ENCODE measurements at places on chromosomes 1 and 21.
A peak's percentile ranks its signal among the peaks of the same experiment; 100 is the strongest.

DNA sequence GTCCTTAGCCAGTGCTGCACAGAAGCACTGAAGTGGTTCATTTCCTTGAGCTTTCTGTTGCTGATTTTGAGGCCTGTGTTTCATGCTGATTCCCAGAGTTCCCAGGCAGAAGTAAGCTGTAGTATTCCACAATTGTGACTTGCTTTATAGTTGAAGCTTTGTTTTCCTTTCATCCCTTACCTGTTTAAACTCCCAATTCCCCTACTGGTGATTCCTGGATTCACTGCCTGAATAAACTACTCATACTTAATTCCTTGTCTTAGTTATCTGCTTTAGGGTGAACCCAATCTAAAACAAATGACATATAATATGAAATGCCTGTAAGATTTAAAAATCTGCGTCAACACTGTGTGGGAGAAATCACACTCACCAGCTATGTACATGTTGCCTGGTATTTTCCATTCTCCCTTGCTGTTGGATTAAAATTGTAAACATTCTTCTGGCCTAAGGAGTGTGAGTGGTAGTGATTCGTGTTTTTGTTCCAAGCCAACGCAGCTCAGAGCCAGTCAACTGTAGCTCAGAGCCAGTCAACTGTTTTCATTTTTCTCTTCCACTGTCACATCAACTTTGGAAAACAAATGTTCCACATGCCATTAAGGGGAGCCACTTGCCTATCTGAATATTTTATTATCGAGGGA is 879.4 kb downstream of the MRPL39 start:
- no peak for DNase-seq

DNA sequence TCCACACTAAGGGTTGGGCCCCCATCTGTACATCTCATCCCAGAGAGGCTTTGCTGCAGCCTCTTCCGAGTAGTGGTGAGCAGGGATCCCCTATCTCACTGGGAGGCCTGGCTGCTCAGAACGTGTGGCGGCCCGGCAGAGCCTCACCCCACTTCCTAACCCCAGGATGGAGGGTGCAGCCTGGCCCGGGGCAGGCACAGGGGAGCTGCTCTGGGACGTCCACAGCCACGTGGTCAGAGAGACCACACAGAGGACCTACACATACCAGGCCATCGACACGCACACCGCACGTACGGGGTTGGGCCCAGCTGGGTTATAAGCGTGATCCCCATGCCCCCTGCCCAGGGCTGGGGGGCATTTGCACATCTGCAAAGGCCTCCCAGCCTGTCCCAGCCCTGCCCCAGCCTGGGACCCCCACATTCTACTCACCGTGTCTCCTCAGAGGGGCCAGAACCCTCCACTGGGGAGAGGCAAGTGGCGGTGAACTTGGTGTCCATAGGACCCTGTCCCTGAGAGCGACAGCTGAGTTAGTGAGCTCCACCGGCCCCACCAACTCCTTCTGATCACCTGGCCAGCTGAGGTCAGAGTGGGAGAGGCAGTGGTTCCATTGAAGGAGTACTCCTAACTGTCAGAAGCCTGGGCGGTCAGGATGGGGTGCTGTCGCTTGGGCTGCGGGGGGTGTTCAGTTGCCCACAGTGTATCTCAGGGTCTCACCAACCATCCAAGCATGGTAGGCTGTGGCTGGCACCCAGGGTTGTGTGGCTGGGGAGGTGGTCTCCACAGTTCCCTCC is 41.2 kb downstream of the TRIM11 start:
- DNase-seq, result no peak

GRCh38 chr1:112247961-112248360 is 148.1 kb upstream of the CTTNBP2NL start:
- DNase-seq, result no peak

DNA sequence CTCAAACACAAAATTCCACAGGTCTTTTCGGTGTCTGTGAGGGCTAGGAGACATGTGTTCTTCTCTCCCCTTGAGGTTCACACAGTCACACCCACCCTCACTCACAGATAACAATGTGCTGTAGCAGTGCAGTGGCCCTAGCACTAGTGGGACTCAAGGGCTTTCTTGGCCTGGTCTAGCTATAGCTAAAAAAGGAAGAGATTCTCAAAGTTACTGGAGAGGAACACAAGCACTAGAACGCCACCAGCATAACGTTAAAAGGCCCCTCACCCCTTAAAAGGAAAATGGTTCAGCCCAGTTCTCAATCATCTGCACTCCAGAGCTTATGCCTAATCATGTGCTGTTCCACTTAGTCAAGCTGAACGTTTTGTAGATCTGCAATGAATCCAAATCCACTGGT is 39.5 kb downstream of the RGS8 start:
- DNase-seq, result no peak

DNA sequence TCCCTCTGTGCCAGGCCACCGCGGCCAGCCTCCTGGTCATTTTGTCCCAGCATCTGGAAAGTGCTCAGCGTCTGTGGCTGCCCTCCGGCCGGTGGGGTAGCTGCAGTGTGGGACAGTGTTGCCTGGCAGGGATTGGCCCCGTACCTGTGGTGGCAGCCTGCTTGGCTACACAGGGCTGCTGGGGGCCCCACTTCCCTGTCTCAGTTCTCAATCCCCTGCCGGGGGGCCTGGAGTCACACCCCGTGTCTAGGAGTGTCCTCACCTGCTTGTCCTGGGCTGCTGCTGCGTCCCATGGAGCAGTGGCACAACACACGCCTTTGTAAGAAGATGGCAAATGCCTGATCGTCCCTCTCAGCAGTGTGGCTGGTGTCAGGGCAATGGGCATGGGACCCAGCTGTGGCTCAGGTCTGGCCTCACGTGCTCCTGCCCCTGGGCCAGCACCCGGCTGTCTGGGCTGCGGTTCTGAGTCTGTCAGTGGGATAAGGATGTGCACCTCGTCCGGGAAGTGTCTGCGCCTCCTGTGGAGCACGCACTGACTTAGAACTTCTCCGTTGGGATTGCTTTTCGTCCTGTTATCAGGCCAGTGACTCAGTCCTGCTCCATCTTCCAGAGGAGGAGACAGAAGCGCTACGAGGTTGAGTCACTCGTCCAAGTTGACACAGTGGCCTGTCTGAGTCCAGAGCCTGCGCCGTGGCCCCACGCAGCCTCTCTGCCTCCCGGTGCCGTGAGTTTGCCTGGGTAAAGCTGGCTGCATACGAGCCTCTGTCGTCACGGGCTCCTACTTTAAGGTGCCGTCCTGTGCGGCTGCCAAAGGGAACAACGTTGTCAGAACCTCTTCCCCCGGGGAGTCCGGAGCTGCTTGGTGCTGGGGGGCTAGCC is 41.0 kb downstream of the CRYAA start:
- peak; percentile 14 for DNase-seq

- DNase-seq, result no peak
Measured at GRCh38 chr1:175822580-175822979, 79.2 kb upstream of the TNR start.

DNA sequence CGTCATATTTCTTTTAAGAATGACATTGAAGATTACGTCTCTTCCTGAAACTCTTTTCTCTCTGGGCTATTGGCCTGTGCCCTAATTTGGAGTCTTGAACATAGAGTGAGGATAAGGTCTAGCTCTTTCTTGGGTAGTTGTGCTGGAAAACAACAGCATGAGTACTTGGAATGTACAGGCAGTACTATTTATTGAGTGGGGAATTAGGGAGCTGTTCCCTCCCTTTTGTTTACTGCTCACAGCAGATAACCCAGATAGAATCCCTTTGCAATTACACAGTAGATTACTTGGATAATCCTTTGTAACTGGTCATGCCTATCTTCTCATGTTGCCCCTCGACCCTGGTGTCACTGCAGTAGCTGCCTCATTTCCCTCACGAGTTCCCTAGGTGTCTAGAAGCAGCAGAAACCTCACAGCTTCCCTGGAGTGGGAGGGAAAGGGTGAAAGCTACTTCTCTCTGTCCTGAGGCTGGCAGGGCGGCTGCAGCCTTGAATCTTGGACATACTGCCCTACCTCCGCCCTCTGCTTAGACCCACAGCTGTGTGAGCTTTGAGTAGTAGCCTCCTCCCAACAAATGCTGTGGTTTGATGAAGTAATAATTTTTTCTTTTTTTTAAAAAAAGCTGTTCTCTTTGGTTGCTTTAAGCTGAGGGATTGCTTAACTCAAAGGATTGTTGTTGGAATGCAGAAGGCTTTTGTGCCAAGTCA is 70.6 kb downstream of the FGGY start:
- DNase-seq, result no peak

DNA sequence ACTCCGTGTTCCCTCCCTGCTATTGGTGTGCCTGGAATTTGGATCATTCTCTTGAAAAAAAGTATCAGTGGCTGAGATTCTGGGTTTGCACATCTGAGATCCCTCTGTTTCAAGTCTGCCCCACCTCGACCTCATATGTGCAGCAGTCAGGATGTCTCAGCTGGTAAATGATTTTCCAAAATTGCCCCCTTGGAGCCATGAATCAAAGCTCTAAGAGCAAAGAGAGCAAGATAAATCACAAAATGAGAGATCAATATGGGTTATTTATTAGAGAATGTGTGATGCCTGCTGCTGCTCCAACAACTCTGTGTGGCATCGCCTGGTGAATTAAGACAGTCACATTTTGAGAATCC is 8.5 kb downstream of the CRP start:
- no peak for DNase-seq

GRCh38 chr1:11740258-11741192 is 4.6 kb downstream of the AGTRAP start:
- DNase-seq, result peak; percentile 10

- no peak for DNase-seq
Measured at GRCh38 chr21:27769763-27770162, 802.9 kb upstream of the ADAMTS5 start.

DNA sequence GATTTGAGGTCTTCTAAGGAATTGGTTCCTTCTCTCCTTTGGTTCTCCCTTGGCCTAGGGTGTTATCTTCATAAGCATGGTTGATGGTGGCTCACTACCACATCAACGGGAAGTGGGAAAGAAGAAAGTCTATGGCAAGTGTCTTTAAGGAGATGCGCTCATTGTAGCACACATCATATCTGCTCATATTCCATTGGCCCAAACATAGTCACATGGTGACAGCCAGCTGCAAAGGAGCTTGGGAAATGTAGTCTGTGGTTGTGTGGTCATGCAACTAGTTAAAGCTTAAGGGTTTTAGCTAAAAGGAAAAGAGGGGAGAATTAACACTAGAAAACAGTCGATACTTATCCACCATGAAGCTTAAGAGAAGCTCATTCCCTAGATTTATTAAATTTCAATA is 11.4 kb upstream of the MRPS6 start:
- no peak for DNase-seq

- DNase-seq, result peak; percentile 57
Measured at GRCh38 chr1:111507411-111508201, 4.2 kb upstream of the ADORA3 start.

DNA sequence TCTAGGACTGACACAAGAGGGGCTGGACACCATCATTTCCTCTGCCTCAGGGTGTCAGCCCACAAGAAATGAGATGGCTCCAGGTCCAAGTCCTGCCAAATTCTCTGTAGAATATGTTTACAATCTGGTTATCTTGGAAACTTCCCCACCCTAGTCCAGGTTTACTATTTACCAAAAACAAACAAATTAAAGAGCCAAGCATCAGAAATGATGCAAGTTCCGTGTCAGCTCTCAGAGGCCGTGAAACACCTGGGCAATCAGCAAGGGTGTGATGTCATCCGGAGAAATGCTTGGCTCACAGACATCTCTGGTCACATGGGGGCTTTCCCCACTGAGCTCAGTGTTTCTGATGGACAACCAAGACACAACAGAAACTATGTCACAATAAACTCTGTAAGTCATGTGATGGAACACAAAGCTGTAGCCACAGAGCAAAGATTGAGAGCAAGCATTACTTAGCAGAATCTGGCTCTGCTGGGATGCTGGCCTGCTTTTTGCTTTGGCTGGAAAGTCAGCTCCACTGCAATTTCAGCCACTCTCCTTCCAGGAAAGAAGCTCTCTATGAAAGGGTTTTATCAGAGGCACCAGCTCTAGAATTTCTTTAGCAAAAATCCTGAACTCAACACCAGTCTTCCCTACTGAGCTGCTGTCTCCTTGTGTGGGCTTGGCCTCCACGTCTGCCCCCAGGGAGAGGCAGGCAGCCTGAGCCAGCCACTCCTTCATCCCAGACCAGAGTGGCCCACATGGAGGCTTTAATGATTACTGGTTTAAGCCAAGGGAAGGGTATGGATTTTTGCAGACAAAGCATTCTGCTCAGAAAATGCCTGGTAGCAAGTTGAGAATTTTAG is 55.9 kb downstream of the NENF start:
- no peak for DNase-seq

- no peak for DNase-seq
Measured at GRCh38 chr1:155307247-155307740, 1.4 kb upstream of the FDPS start.

- no peak for DNase-seq
Measured at GRCh38 chr21:29164323-29164942, 34.0 kb downstream of the MAP3K7CL start.

DNA sequence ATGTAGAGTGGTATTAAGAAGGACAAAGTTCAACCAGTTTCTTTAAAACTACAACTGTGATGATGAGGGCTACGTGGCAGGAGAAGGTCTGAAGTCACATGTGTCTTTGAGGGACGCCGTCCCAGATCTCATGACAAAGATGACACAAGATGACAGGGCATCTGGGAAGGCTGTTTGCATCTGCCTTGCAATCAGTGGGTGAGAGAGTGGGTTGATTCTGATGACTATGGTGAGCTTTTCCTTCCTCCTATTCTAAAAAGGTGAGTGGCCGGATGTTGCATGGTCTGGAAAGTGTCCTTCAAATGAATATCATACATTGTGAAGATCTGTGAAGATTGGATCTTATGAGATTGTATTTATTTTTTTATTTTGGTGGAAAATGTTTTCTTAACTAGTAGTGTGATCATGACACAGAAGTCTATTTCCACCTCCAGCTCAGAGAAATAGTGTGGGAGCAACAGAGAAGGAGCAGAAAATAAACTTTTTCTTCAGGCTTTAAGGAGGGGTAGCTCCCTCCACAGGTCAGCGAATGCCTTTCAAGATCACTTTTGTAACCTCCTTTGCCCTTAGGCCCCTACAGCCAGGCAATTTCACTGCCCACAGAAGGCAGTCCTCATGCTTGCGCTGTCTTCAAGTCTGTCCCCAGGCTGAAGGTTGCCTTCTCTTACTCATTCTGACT is 76.0 kb upstream of the ATF3 start:
- DNase-seq, result no peak

- no peak for DNase-seq
Measured at GRCh38 chr1:196029410-196029809, 578.8 kb downstream of the KCNT2 start.

Measured in stimulated activated CD4-positive, alpha-beta T cell treated with anti-CD3 and anti-CD28 coated beads, Interleukin-2, amount 100 ng/mL, for 24 hours (primary cell).